ENCODE measurements at places on chromosomes 7 and 10.

DNA sequence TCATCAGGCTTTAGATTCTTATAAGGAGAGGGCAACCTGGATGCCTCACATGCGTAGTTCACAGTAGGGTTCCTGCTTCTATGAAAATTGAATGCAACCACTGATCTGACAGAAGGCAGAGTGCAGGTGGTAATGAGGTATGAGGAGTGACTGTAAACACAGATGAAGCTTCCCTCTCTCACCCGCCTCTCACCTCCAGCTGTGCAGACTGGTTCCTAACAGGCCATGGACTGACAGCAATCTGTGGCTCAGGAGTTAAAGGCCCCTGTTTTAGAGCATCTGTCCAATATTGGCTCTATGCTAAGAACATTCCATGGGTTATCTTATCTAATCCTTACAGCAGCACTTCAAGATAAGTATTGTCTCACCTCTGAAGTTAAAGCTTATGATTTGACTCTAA lies 213.5 kb upstream of the NRP1 start:
- no peak for DNase-seq

- DNase-seq = no peak
These were observed 226.4 kb upstream of the KLF14 start for GRCh38 chr7:130960208-130960988.

DNA sequence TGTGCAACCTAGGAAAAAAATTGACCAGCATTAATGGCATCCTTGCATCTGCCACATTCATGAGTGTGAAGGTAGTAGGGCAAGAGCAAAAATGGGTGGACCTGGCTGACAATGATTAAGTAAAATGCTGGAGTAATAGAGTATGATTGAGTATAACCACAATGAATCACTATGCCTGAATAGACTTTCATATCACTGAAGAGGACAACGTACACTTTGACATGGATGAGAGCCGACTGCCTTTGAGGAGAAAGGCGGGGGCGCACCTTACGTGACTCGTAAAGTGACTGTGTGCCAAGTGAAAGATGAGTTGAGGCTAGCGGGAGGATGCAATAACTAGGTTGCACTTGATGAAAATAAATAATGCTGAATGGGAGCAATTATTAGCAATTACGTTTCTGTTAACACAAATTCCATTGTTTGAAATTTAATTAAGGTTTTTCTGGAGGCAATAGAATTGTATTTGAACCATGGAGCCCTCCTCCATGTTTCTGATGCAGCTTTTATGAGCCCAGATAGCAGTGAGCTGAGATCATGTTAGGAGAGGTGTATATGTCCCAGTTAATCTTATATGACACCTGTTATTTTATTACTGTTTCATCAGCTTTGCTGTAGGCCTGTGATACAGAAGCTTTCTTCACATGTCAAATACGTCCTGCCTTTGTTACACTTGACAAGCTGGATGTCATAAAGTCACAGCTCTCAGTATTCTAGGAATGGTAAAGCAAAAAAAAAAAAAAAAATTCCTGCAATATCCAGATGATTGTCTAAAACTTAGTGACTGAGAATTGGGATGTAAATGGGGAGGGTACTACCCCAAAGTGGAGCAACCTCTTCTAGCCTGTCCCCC lies 596.5 kb downstream of the NXPH1 start:
- no peak for DNase-seq

GRCh38 chr10:18278181-18278580 lies 138.0 kb downstream of the CACNB2 start:
- no peak for DNase-seq

DNA sequence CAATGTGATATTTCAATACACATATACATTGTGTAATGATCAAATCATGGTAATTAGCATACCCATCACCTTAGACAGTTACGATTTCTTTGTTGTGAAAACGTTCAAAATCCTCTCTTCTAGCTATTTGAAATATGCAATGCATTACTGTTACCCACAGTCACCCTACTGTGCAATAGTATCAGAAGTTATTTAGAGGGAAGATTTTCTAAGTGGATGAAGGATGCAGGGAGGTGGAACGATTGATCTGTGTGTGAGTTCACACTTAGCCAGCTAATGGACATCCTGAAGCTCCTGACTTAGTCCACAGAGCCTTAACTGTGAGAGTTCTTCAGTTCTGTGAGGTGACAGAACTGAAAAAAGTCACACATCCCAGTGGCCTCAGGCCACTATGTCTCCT lies 97.2 kb upstream of the LAMB4 start:
- DNase-seq = no peak

GRCh38 chr7:100154651-100155491 lies 3.7 kb downstream of the TRAPPC14 start:
- no peak for DNase-seq

- DNase-seq = no peak
These were observed 154.4 kb downstream of the CACNB2 start for GRCh38 chr10:18294633-18295032.

DNA sequence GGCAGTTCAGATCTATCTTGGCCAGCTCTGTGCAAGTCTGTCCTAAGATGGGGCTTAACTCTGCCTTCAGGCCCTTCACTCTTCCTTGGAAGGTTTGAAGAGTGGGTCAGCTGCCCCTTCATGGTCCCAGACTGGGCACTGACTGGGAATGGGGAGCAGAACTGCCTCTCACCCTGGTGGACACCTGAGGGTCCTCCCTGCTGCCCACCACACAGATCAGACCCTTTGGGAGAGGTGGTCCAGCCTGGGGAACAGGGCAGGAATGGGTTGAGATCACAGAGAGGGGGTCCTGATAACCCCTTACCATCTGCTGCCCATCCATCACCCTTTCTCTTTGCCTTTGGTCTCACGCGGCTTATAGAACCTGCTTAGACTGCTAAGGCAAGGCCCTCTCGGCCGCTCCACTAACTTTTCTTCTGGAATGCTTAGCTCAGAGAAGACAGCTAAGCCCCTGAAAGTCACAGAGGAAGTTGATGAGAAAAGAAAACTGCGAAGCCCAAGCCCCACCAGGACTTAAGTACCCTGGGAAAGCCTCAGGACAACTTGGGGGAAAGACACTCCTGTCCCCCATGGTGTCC lies 402 bp upstream of the CDHR1 start:
- no peak for DNase-seq

DNA sequence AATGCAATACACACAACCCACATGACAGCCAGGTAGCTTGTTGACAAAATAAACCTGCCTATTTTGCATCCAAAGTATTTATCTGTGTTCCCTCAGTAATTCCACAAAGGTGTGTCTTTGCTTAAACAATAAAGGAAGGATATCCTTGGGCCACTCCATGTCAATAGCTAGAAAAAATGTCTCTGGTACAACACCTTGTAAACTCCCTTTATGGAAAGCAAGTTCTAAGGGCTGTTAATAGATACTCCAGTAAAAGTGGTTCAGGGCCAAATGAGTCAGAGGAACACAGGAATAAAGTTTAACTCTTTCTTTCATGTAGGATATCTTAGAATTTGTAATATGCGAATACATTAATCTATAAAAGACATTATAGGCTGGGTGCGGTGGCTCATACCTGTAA lies 96.9 kb upstream of the LRRTM3 start:
- no peak for DNase-seq

DNA sequence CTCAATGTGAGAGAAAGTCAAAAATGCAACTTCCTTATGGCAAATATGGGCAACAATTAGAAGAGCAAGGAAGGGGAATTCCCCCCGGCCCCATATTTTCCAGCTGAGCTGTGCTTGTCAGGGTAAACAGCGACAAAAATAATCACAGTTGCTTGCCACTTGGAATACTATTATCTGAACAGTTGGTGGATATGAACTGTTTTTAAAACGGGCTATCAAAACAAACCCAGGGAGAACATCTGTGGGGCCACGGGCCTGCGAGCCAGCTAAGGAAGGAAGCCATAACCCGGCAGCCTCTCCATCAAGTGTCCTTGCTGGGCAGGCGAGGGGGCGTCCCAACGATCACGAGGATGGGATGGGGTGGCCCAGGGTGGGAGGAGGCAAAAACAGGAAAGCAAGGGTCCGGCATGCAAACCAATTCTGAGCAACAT lies 228.4 kb downstream of the ARHGAP12 start:
- DNase-seq = no peak

DNA sequence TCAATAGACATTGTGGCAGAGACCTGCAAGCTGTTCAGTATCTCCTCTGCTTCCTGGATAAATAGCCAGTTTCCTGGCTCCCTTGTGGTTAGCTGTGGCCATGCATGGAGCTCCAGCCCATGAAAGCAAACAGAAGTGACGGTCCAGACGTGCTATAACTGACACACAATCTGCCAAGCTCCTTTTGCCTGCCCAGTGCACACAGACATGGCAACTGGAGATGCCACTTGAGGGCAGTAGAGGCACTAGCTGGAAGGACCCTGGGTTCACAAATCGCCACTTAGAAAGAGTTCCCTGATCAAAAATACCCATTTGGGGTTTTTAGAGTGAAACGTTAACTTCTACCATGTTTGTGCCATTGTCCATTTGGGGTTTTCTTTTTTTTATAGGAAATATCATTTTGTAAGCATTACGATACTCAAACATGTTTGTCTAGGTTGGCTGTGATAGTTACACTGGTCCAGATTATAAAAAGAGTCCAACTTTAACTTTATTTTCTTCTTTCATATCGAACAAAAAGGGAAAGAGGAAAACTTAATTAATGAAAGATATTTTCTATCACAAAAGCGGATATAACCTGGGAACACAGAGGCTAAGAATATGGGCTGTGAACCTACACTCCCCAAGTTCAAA lies 31.3 kb downstream of the KIN start:
- no peak for DNase-seq

- DNase-seq = no peak
These were observed 44.9 kb upstream of the CNPY1 start for GRCh38 chr7:155591055-155591775.

DNA sequence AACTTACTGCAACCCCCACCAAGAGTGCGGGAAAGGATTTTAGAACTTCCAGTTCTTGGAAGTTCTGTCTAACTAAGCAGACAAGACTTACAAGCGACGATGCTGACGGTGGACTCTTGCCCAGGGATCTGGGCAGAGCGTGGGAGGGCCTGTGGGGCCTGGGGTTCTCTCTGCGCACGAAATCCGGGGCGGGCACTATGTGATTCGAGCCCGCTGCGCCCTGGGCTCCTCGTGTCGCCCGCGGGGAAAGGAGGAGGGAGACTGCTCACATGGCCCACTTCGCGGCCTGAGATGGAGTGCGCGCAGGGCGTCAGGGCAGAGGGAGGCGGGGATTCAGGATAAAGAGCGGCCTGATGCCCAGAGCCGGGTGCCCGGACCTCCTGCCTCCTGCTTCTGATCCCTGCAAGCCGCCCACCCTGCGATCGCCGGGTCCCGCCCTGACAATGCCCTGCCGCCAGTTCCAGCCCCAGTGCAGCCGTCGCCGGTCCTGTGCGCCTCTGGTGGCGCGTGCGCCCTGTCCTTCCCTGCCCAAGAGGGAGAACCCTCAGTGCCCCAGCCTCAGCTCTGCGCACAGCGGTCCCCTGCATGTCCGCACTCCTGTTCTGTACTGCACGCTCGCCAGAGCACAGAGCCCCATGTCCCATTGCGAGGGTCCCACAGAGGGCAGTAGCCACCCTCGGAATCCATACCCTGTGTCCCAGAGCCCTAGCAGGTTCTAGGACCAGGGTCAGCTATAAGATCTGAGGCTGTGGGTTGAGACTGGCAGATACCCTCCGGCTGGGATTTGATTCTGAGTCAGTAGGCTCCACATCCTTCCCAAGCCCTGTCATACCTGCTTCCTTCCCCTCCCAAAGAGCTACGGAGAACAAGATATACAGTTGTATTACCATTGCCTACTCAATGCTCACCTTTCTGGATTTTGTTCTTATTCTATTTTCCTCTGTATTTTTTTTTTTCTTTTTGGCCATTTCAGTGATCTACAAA lies 99.4 kb upstream of the TMEM106B start:
- DNase-seq = no peak

GRCh38 chr10:30371954-30372353 lies 22.9 kb upstream of the MTPAP start:
- no peak for DNase-seq

DNA sequence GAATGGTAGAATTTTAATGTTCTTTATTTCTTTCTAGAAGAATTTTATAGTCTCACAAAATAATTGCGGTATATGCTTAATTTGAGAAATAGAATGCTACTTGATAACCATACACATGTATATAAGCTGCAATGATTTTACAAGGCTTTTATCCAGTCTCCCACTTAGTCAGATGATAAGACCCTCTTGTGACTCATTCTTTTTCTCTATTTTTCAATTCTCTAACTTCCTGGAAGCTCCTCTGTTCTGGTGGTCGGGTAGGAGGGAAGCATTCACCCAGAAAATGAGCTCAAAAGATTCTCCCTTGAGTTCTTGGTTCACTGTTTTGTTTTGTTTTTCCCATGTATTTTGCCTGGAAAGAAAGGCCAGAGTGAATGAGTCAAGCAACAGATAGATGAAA lies 546.6 kb downstream of the INHBA start:
- DNase-seq = no peak

GRCh38 chr10:22369434-22370072 lies 24.3 kb downstream of the SPAG6 start:
- DNase-seq = no peak

DNA sequence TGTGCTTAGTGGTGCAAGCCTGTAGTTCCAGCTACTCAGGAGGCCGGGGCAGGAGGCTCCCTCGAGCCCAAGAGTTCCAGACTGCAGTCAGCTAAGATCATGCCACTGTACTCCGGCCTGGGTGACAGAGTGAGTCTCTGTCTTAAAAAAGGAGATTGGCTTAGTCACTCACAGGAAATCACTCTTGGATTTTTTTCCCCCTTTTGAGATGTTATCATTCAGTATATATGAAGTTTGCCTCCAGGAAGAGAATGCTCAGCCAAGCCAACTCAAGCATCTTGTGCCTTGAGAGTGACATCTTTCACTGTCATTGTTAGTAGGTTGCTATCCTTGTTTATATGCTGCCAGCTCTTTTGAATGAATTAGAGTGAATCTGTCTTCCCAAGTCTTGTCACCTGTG lies 28.0 kb downstream of the NIPSNAP2 start:
- DNase-seq = no peak

- no peak for DNase-seq
These were observed 180.7 kb upstream of the KAT6B start for GRCh38 chr10:74645692-74646091.

DNA sequence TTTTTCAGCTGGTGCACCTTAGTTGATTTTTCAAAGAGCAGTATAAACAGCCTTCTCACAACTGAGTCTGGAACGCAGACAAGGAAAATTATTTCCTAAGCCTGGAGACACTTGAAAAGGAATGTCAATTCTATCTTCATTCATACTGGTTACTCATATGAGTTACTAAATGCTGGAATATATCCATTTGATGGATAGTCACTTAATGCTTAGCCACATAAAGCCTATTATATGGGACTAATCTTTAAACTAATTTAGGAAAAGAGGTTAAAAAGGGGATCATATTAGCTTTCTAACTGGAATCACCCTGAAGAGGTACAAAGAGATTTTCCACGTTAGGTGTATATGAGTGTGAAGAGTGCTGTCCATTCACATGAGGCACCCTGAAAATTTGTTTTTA lies 1.7 kb upstream of the HOXA4 start:
- no peak for DNase-seq

GRCh38 chr7:94231305-94231704 lies 163.4 kb upstream of the COL1A2 start:
- no peak for DNase-seq

- DNase-seq = no peak
These were observed 160.9 kb upstream of the SEMA3C start for GRCh38 chr7:81079746-81080145.

Measured in activated naive CD4-positive, alpha-beta T cell (primary cell).